ENCODE measurements at places on chromosomes 4 and X.

DNA sequence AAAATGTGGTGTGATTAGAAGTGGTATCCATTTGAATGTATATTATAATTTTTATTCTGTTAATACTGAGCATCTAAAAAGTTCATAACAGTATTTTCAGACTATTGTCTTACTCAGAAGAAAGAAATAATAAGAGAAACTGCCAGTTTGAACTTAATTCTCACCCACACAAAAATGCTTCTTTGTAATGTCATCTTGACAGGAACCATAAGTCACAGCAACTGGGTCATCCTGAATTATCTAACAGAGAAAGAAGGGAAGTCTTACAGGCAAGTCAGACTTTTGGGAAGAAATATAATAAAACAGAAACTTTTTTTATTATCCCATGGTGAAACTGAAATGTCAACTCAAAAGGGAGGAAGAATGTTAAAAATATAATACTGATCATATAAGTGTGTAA, 83.1 kb downstream of the NDST4 start:
- DNase-seq: no peak

DNA sequence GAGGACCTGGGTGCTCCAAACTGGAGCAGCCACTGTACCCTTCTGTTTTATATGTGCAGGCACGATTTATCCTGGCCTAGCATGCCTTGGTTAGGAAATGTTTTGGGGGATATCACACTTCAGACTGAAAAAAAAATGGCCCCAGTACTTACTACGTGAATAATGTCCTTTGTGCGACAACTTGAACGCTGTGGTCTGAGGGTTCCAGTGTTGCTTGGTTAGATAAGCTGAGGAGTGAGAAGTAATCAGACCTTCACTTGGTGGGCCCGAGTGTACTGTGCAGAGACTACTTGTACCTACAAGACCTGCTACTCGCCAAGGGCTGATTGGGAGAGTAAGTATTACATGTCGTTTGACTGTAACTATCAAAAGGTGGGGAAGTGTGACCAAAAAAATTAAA, 678 bp downstream of the DNAAF6 start:
- no peak for DNase-seq

- no peak for DNase-seq
Observed at GRCh38 chr4:35963974-35964515, 280.3 kb downstream of the ARAP2 start.

DNA sequence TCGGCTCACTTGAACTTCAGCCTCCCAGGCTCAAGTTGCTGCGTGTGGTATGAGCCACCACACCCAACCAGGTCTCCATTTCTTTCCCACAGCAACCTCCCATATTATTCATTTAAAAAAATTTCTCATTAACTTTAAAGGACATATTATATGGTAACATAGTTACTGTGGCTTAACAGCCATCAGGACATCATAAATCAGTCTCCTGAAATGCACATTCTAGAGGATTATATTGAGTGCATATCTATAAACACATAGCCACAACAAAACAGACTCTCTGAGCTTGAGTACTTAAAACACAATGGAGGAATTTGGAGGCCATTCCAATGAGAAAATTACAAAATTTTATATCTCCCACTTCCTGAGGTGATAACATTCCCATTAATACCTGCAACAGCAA, 61.5 kb downstream of the CORIN start:
- no peak for DNase-seq

GRCh38 chr4:52604215-52604614, 54.9 kb downstream of the USP46 start:
- no peak for DNase-seq

- DNase-seq: peak; percentile 26
Observed at GRCh38 chr4:182085051-182085480, 158.1 kb upstream of the TENM3 start.

DNA sequence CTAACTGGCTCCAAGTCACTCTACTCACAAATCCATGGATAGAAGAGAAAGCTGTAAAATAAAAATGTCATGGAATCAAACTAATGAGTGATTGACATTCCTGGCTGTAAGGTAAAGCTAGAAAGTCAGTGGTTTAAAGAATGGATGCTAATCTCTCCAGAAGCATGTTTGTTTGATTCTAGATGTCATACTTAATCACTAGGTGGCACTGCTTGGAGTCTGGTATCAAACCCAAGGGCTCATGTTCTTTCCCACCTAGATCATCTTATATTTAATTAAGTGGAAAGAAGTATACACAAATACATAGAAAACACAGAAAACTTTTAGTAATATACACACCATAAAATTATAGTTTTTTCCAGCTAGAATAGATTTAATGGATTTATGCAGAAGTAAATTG, 2666.6 kb downstream of the PCDH7 start:
- DNase-seq: no peak

DNA sequence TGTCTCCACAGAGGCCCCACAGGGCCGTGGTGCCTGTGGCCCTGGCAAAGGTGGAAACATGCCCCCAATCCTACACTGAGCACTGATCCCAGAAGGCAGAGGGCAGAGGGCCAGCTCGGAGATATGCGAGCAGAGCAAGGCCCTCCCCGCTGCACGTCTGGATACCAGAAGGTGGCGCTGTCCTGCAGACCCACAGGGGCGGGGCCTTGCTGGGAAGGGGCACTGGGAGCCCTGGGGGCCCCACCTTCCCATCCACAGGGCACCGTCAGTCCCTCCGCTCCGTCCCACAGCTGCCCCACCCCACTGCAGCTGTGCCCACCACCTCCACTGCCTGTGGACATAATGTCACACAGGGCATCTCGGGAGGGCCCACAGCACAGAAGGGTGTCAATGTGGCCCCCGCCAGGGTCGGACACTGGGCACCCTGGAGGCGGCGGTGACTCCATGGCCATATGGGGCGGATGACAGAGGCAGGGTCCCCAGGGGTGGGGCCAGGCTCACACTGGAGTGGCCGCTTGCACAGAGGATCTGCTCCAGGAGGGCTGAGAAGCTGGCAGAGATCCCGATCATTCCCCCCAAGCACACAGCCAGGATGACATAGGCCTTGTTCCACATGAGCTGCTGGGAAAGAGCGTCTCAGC, 4.8 kb downstream of the SLC49A3 start:
- DNase-seq: peak; percentile 78

DNA sequence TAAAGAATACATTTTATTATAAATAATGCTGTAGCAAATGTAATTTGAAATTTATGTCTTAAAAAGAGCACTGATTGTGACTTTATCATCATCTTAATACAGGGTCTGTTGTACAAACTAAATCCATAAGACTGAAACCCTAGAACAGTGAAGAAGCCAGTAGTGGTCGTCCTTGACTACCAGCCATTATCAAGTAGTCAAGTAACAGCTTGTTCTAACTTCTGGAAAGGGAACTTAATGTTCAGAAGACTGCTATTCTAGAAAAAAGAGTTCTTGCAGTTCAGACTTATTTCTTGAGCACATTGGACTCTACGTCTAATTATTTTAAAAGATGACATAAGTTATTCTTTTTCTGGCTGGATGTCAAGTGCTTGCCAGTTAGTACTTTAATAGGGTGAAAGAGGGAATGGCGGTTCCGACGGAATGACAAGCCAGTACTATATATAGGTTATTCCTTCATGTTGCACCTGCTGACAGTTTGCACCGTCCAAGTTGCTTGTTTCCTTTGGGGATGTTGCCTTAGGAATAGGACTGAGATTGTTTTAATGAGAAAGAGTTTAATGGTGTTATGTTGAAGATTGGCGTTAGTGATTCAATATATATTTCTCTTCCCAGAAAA, 109.9 kb downstream of the RAPGEF2 start:
- no peak for DNase-seq

- DNase-seq: peak; percentile 27
Observed at GRCh38 chrX:33434256-33435092, 223.1 kb upstream of the DMD start.

- DNase-seq: no peak
Observed at GRCh38 chrX:66020631-66021334, 19.1 kb downstream of the VSIG4 start.

GRCh38 chrX:40887476-40887875, 152.1 kb upstream of the MED14 start:
- no peak for DNase-seq

GRCh38 chrX:124493984-124494383, 147.6 kb downstream of the SH2D1A start:
- no peak for DNase-seq

DNA sequence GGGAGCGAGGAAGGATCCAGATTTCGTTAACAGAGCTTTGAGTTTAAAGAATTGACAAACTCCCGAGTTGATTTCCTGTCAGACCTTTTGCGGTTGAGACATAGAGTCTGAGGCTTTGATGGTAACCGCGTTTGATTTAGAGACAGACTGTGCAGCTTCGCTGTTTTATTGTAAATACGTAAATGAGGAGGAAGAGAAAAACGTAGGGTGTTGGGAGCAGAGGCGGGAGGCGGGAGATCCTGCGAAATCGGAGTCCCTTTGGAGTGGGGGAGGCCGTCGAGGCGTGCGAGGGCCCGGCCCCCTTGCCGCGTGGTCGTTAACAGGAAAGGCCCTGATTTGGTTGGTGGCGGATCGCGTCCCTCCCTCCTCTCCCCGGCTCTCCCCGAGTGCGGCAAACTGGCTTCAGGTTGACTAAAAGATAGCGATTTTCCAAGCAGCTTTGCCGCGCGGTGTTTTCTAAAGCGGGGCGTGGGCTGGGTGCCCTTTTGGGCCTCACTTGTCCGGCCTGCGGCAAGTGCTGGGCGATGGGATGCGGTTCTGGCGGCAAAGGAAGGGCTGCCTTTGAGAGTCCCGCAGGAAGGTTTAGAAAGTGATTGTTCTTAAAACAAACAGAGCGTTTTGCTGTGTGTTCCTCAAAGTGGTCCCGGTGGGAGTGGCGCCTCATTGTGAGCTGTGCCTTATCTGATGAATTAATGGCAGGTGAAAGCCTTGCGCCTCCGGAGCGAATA, 857 bp downstream of the SCML1 start:
- peak; percentile 9 for DNase-seq

GRCh38 chrX:68273887-68274286, 159.4 kb downstream of the OPHN1 start:
- no peak for DNase-seq

GRCh38 chr4:55356991-55357461, 11.0 kb downstream of the SRD5A3 start:
- DNase-seq: peak; percentile 49

DNA sequence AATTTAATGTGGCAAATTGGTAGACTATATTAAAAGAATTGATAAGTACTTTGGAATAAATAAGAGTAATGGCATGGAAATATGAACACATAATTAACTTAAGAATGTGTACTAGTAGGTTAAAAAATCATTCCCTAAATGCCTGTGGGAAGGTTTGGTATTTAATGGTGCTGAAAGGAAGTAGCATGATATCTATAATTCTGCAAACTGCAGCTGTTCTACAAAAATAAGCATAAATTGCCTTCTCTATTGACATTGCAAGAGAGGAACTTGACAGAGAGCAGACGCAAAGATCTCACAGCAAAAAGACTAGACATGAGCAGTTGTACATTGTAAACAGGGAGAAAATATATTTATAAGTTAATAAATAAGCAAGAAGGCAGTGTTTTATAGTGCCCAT, 752.5 kb upstream of the PCDH10 start:
- no peak for DNase-seq

- DNase-seq: no peak
Observed at GRCh38 chr4:153426207-153426885, 39.8 kb upstream of the TMEM131L start.

DNA sequence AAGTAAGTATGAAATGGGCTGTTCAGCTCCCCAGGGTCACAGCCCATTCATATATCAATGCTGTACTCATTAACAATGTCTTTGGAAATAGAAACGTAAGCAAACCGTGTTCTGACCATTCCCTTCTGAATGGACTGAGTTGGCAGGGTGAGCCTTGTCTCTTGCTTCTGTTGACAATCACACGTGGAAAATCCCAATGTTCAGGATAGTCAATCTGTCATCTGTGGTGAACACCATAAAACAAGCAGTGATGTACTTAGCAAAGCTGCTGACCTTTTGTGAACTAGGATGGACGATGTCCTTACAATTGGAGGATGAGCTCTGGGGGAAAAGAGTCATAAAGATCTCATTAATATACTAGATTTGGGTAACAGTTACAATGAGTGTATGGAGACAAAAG, 109.6 kb upstream of the PAQR3 start:
- DNase-seq: no peak

DNA sequence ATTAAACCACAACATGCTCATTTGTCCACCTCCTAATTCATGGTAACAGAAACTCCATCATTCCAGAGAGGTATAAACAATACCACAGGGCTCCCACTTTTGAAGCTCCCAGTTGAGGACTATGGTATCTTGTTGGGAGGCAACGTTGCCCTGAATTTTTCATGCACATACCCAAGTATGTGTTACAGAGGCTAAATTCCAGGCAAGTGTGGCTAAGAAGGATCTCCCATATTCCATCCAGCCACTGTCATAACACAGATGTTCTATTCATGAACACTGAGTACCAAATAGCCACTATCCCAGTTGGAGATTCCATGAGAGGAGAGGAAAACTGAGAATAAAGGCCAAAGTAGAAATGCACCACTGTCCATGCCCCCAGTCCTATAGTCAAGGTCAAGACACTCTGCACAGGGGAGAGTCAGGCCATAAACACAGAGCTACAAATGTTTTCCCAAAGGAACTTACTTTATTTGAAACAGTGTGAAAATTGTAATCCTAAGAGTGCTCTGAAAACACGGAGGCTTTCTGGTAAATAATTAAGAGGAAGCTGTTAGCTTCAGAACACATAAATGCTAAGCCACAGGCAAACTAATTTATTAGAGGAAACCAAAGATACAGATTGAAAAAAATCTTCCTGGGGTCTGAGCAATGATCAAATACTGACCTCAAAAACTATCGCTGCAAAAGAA, 42.4 kb upstream of the TMPRSS11B start:
- no peak for DNase-seq

- no peak for DNase-seq
Observed at GRCh38 chrX:72360326-72360725, 54.6 kb upstream of the CITED1 start.

- DNase-seq: peak; percentile 64
Observed at GRCh38 chrX:140815868-140816267, 106.3 kb downstream of the LINC00632 start.

GRCh38 chrX:110286106-110286505, 31.8 kb downstream of the AMMECR1 start:
- DNase-seq: peak; percentile 38

DNA sequence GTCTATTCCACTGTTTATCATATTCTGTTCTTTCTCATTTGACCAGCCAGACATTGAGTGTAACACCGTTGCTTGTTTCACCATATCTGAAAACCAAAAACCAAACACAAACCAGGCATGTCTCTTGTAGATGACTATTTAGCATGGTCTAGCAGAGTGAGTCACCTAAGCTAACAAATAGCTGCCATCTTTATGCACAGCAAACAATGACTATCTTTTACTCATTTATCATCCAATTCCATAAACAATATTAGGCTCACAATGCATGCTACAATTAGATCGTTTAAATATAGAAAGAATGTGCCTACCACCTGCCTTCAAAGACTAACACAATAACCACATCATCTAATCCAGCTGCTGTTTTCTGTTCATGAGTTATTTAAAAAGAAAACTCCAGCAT, 495.4 kb downstream of the PCDH19 start:
- DNase-seq: no peak

GRCh38 chr4:732911-733630, 27.4 kb downstream of the PCGF3 start:
- no peak for DNase-seq

Data from AG20443 (cell line).